ENCODE measurements at places on chromosomes 7 and 10.

DNA sequence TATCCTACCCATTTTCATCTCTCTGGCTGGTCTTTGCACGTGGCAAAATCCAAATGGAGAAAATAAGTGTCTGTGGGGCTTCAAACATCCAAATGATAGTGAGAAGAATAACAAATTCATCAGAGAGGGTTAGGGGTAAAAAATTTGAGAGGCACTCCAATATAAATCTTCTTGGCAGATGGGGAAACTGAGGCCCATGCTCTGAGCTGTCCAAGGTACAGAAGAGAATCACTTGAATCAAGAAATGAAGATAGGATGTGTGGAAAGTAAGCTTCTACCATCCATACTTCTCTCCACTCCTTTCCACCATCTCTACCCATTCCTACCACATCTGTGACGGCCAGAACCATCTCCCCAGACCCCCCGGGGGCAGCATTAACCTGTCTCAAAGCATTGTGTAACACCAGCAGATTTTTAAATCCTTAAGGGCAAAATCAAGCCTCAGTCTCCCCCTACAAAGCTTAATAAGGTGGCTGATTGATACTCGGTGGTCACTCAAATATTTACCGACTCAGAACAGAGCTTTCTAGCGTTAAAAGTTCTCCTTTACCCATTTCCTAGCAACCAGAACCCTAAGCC, 818 bp downstream of the GOT1 start:
- no peak for DNase-seq

DNA sequence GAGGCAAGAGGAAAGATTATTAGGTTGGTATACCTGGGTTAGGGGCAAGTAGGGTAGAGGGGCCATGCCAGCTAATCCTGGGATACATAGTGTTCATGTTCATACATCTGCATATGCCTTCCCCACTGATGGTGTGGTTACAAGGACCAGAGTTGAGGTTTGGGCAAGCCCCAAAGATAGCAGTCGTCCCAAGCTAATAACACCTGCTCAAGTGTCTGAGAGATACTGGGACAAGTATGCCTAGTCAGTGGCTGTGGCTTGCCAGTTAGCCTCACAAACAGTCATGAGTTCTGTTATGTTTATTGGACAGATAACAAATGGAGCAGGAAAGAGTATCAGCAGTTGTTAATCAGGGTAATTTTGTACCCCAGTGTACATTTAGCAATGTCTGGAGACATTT, 139.6 kb downstream of the ADAM22 start:
- no peak for DNase-seq

DNA sequence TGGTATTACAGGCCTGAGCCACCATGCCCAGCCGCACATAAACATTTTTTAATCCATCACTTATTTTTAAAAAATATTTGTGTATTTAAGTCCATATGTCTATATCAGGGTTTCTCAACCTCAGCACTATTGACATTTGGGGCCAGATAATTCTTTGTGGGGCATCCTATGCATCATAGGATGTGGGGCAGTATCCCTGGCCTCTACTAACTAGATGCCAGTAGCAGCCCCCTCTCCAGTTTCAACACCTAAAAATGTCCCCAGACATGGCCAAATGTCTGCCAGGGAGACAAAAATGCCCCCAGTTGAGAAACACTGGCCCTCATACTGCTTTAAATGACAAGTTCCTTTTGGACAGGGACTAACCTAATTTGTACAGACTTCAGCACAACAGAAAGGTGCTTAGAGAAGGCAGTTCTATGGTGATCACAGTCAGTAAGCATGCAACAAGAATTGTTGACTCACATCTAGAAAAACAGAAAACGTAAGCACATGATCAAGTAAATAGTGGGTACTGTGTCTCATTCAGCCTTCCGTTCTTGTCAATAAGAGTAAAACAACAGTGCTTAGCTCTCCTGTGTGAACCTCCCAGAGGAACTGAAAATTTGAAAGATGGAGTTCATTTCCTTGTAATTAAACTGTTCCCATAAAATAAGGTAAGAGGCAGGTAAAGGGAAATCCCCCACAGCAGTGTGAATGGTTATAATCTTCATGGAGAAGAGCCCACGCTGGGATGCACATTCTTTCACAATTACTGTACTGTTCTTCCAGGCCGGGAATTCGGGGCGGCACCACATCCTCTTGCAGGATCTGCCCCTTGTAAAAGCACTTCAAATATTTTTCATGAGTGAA, 17.3 kb upstream of the ADRB1 start:
- no peak for DNase-seq

GRCh38 chr7:23474829-23475575, 4.7 kb upstream of the IGF2BP3 start:
- no peak for DNase-seq

DNA sequence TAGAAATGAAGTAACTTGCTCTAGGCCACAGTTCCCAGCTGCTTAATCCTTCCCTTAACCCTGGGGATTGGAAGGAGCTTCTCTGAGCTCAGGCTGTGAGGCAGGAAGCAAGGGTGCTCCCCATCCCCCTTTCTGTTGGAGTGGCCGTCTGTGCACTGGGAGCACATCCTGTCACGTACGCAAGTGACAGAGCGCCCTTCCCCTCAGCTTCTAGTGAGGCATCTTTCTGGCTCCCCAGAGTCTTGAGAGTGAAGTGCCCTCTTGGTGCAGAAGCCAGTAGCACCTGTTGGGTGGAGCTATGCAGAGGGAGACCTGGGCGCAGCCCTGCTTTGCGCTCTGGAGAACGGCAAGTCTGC, 47.8 kb downstream of the SHH start:
- no peak for DNase-seq

- DNase-seq = no peak
Measured at GRCh38 chr7:12647364-12648219, 39.8 kb upstream of the ARL4A start.

GRCh38 chr10:122561212-122561611, 658 bp downstream of the DMBT1 start:
- no peak for DNase-seq

GRCh38 chr7:41030673-41031072, 672.2 kb downstream of the INHBA start:
- DNase-seq = no peak

DNA sequence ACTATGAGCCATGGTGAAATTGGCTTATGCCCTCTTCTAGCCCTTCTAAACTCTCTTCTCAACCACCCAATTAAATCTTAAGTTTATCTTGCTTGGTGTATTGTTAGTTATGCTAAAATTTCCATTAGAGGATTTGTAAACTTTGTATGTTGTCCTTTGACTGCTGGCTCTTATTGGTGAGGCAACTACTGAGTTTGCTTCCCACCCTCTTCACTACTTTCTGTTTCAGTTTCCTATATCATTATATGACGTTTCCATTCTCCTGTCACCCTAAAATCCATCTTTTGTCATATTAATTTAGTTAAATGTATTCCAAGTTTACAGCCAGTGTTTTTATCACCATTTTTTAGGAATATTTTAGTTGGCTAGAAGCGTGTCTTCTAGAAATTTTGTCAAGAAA, 80.9 kb upstream of the VWC2 start:
- DNase-seq = no peak

Data from anterior cingulate cortex (tissue), 58 donors.